ENCODE measurements at places on chromosomes 1 and 21.

- DNase-seq: no peak
- H3K36me3 ChIP-seq: no peaks in the 10 kb centered on the region
- no peaks in the 10 kb centered on the region for H3K27me3 ChIP-seq
- H3K27ac ChIP-seq: peak overlapping the region; percentile 97
- H3K4me3 ChIP-seq: peak overlapping the region; percentile 96
Observed at GRCh38 chr21:25737421-25737820, 2.6 kb downstream of the GABPA start.

- no peaks in the 10 kb centered on the region for H3K36me3 ChIP-seq
- no peak overlapping the region for H3K4me3 ChIP-seq
- H3K27me3 ChIP-seq: peaks cover 11% of the 10 kb centered on the region
Observed at GRCh38 chr21:42346441-42346840, 4.4 kb downstream of the TFF2 start.

- peak overlapping the region; percentile 77 for H3K4me3 ChIP-seq
- H3K36me3 ChIP-seq: peaks cover 35% of the 10 kb centered on the region
- peaks cover 38% of the 10 kb centered on the region for H3K27me3 ChIP-seq
- H3K27ac ChIP-seq: peak overlapping the region; percentile 96
- no peak for DNase-seq
Observed at GRCh38 chr21:26843933-26844257, 1.3 kb downstream of the ADAMTS1 start.

DNA sequence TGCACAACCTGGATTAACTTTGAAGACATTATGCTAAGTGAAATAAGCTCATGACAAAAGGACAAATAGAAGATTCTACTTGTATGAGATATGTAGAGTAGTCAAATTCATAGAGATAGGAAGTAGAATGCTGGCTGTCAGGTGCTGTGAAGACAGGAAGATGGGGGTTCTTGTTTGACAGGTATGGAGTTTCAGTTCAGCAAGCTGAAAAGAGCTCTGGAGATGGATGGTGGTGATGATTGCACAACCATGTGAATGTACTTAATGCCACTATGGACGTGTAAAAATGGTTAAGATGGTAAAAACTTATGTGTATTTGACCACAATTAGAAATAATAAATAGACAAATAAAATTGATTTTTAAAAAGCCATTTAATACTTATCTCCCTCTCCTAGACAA is 169.8 kb upstream of the DUSP10 start:
- no peak for DNase-seq
- H3K27ac ChIP-seq: no peak overlapping the region
- H3K4me3 ChIP-seq: no peak overlapping the region
- no peaks in the 10 kb centered on the region for H3K36me3 ChIP-seq

- H3K4me3 ChIP-seq: no peak overlapping the region
- no peak overlapping the region for H3K27ac ChIP-seq
- peak; percentile 26 for DNase-seq
- no peaks in the 10 kb centered on the region for H3K27me3 ChIP-seq
- H3K4me1 ChIP-seq: no peaks in the 10 kb centered on the region
- no peaks in the 10 kb centered on the region for H3K36me3 ChIP-seq
Observed at GRCh38 chr1:85605484-85606413, 25.2 kb downstream of the CCN1 start.

GRCh38 chr21:24050231-24050630 is 1557.0 kb downstream of the MRPL39 start:
- H3K36me3 ChIP-seq: no peaks in the 10 kb centered on the region
- no peak overlapping the region for H3K4me3 ChIP-seq
- H3K27ac ChIP-seq: no peak overlapping the region

DNA sequence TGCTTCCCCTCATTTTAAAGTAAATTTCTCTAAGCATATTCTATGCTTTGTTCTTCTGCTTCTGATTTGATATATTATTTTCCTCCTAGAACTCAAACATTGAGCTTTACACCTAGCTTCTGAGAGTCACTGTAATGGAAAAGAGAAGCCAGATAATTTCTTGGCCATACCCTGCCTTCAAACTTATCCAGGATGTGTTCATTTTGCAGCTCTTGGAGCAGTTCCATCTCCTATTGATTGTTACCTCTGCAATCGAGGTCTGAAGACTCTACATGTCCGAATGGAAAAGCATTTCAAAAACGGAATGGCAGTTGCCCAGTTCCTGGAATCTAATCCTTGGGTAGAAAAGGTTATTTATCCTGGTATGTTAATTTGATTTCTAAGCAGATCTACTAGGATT is 20.8 kb downstream of the CTH start:
- H3K4me3 ChIP-seq: no peak overlapping the region
- no peaks in the 10 kb centered on the region for H3K36me3 ChIP-seq
- H3K27ac ChIP-seq: no peak overlapping the region
- no peaks in the 10 kb centered on the region for H3K4me1 ChIP-seq
- no peak for DNase-seq

- no peaks in the 10 kb centered on the region for H3K27me3 ChIP-seq
- no peaks in the 10 kb centered on the region for H3K4me1 ChIP-seq
- no peak for DNase-seq
- H3K27ac ChIP-seq: no peak overlapping the region
- H3K4me3 ChIP-seq: no peak overlapping the region
Observed at GRCh38 chr1:40435876-40436275, 14.4 kb upstream of the ZFP69B start.

GRCh38 chr1:201013031-201013485 is 10.5 kb downstream of the KIF21B start:
- peaks cover 15% of the 10 kb centered on the region for H3K27me3 ChIP-seq
- no peak for DNase-seq
- H3K4me1 ChIP-seq: peaks cover 27% of the 10 kb centered on the region
- no peaks in the 10 kb centered on the region for H3K36me3 ChIP-seq
- no peak overlapping the region for H3K4me3 ChIP-seq

DNA sequence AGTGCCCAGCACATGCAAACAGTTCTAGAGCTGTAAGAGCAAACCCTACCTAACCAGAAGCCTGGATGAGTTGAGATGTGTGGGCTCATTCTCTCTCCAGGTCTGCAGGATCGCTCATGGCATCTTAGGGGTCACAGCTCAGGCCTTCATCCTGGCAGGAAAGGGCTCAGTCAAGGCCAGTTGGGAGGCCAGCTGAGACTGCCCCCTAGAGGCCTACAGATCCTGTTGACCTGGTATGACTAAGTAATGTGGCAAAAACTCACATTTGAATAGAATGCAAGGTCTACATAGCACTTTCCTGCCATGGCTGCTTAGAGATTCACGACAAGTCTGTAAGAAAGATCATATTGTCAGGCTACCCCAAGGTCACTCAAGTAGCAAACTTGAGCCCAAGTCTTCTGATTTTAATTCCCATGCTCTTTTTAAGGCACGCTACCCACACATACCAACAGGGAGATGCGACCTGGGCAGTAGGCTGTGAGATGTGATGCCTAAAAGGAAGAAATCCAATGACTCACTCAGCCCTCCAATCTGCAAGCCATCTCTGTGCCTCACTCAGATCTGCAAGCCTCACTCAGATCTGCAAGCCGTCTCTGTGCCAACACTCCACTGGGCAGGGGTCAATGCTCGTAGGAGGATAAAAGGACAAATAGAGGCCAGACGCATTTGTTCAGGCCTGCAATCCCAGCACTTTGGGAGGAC is 5.1 kb upstream of the CAPN8 start:
- no peak overlapping the region for H3K27ac ChIP-seq
- H3K27me3 ChIP-seq: no peaks in the 10 kb centered on the region
- no peaks in the 10 kb centered on the region for H3K36me3 ChIP-seq
- DNase-seq: no peak

DNA sequence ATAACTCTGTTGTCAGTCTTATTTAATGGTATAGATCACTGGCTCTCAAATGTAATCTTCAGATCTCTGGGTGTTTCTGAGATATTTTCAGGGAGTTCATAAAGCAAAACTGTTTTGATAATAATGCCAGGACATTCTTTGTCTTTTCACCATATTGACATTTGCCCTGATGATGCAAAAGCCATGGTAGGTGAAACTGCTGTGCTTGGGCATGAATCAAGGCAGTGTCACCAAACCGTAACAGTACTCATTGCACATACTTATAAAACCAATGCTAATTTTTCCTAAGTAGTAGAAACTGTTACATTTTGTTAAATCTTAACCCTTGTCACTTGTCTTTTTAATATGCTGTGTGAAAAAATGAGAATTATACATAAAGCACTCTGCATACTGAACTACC is 76.0 kb downstream of the RPS6KC1 start:
- H3K27ac ChIP-seq: no peak overlapping the region
- H3K4me3 ChIP-seq: no peak overlapping the region
- H3K27me3 ChIP-seq: no peaks in the 10 kb centered on the region
- H3K36me3 ChIP-seq: peaks cover 4% of the 10 kb centered on the region

DNA sequence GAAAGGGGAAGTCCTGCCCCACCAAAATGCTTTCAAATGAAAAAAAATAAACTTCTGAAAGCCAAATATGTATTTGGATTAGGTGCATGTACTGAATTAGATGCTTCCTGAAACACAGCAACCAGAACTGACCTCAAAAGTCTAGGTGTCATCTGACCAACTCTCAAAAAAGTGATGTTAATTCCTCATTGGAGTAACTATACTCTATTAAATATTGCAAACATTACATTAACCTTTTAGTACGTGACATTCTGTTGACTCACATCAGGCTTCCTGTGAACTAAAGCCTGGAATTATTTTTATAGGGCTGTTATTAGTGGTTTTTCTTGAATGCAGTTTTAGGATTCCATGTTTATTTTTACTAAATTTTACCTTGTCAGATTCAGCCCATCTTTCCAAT is 73.5 kb downstream of the ASTN1 start:
- DNase-seq: no peak
- peaks cover 4% of the 10 kb centered on the region for H3K27me3 ChIP-seq
- no peak overlapping the region for H3K4me3 ChIP-seq
- no peak overlapping the region for H3K27ac ChIP-seq
- no peaks in the 10 kb centered on the region for H3K36me3 ChIP-seq

DNA sequence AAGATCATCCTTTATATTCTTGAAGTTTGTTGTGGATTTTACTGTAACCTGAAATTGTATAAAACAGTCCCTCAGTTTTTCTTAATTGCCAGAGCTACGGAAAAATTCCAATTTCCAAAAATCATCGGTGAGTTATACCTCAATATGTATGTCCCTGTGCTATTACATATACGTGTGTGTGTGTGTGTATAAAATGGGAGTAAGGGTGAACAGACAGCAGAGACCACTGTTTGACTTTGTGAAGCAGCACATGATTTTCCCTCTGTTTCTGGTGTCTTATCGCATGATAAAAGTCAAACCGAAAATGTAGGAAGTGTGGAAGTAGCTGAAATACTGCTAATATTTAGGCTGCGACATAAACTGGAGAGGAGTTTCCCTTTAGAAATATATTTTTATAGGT is 1.2 kb downstream of the OR2T1 start:
- H3K4me3 ChIP-seq: no peak overlapping the region
- H3K4me1 ChIP-seq: no peaks in the 10 kb centered on the region
- no peaks in the 10 kb centered on the region for H3K36me3 ChIP-seq
- no peak for DNase-seq
- no peaks in the 10 kb centered on the region for H3K27me3 ChIP-seq

GRCh38 chr1:81437213-81437612 is 363.5 kb upstream of the ADGRL2 start:
- H3K4me1 ChIP-seq: peaks cover 12% of the 10 kb centered on the region
- no peaks in the 10 kb centered on the region for H3K36me3 ChIP-seq
- no peak overlapping the region for H3K4me3 ChIP-seq
- DNase-seq: no peak
- peak overlapping the region; percentile 57 for H3K27ac ChIP-seq
